ENCODE measurements at places on chromosomes 6 and 20.

DNA sequence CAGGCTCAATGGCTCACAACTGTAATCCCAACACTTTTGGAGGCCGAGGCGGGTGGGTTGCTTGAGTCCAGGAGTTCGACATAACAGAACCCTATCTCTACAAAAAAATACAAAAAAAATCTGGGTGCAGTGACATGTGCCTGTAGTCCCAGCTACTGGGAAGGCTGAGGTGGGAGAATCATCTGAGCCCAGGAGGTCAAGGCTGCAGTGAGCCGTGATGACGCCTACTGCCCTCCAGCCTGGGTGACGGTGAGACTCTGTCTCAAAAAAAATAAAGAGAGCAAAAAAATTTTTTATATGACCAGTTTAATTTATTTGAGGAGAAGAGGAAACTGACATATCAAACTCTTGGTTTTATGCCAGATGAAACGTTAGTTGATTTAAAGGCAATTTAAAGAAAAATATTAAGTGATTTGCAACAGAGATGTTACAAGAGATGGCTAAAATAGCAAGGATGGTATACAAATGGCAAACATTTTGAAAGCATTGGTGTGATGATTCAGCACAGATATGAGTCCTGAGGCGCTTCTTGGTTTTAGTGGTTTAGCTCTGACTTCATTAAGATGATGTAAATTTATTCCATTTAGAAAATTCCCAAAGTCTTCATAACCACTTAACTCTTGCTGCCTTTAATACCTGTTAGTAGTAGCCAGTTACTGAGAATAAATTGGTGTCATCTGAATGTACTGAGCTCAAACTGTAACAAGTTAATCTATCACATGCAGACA lies 17.7 kb downstream of the GTF2H5 start:
- H3K4me3 ChIP-seq, result no peak overlapping the region
- peaks cover 9% of the 10 kb centered on the region for H3K4me1 ChIP-seq
- no peaks in the 10 kb centered on the region for H3K27me3 ChIP-seq
- no peak overlapping the region for H3K27ac ChIP-seq
- no peak for DNase-seq
- H3K36me3 ChIP-seq, result peaks cover 11% of the 10 kb centered on the region

- no peak overlapping the region for H3K27ac ChIP-seq
- H3K4me3 ChIP-seq, result no peak overlapping the region
- no peak for DNase-seq
- peaks cover 4% of the 10 kb centered on the region for H3K4me1 ChIP-seq
- no peaks in the 10 kb centered on the region for H3K36me3 ChIP-seq
- H3K27me3 ChIP-seq, result no peaks in the 10 kb centered on the region
Measured at GRCh38 chr6:160986851-160987250, 4.7 kb upstream of the MAP3K4 start.

DNA sequence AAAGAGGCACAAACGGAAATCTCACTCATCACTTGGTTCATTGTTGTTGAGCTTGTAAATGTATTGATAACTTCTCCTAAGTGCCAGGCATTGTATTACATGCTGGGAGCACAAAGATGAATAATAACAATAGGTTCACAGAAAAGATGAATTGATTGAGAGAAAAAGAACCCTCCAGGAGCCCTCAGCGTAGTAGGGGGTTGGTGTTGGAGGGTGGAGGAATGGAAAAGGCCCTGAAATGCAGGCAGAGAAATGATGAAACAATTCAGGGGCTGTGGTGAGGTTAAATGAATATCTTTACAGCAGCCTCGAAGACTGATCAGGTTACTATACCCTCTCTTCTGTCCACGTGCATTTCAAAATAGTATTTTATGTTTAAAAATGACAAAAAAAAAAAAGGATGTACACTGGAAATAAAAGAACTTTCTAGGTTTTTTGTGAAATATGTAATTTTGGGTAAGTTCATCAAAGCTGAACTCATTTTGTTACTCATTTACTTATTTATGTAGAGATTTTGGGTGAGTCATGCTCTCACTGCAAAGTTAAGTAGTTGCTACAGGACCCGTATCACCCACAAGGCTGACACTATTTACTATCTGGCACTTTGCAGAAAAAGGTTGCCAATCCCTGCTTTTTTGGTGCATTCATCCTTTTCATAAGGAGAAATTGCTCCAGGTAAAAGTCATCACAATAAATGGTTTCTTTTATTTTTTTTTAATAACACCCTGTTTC lies 277.3 kb downstream of the ZNF217 start:
- H3K4me1 ChIP-seq, result no peaks in the 10 kb centered on the region
- no peak overlapping the region for H3K27ac ChIP-seq
- no peaks in the 10 kb centered on the region for H3K27me3 ChIP-seq
- DNase-seq, result no peak
- no peak overlapping the region for H3K4me3 ChIP-seq

DNA sequence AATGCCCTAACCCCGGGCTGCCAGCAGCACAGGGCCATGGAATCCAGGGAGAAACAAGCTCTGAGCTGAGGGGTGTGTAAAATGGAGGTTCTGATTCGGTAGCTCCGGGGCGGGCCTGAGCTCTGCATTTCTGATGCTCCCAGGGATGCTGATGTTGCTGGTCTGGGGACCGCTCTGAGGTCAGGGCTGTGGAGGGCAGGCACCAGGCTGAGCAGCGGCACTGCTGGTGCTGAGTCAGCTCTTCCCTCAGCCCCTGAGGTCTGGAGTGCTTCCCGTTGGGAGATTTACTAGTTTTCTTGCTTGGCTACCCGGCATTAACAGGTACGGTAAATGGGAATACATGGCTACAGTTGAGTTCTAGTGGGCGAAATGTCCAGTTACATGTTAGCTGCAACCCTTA lies 18.6 kb upstream of the CST3 start:
- peaks cover 2% of the 10 kb centered on the region for H3K27me3 ChIP-seq
- H3K4me3 ChIP-seq, result no peak overlapping the region
- H3K4me1 ChIP-seq, result no peaks in the 10 kb centered on the region
- DNase-seq, result no peak
- H3K27ac ChIP-seq, result no peak overlapping the region

DNA sequence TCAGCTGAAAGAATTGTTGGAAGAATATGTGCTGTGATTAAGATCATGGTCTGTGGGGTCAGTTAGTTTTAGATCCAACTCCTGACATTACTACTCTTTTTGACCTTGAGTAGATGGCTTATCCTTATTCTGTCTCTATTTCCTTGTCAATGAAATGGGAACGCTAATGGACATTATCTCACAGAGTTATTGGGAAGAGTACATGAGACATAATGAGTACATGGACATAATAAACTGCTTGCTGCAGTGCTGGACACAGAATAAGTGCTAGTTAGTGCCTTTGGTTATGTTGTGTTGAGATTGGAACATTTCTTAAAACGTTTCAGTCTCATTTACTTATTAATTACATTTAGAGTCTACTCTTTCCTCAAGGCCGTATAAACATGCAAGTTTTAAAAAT lies 42.6 kb downstream of the MAPK14 start:
- H3K36me3 ChIP-seq, result no peaks in the 10 kb centered on the region
- no peaks in the 10 kb centered on the region for H3K27me3 ChIP-seq
- H3K4me1 ChIP-seq, result peaks cover 2% of the 10 kb centered on the region
- H3K4me3 ChIP-seq, result no peak overlapping the region
- H3K27ac ChIP-seq, result no peak overlapping the region

DNA sequence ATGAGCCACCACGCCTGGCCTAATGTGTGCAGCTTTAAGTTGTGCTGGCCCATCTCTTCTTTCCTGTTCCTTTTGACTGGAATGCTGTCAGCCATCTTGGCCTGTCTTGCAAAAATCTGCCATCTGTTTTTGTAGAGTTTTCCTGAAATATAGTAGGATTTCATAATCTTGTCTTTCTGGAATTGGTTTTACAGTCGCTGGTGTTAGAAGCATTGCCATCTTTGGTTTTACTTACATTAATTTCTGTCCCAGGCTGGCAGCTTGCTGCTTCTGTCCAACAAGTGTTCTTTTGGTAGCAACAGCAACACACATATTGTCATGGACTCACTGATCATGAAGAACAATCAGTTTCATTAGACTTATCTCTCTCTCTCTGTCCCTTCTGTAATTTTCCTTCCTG lies 29.1 kb upstream of the TULP1 start:
- no peak for DNase-seq
- H3K4me1 ChIP-seq, result no peaks in the 10 kb centered on the region
- H3K36me3 ChIP-seq, result no peaks in the 10 kb centered on the region
- no peak overlapping the region for H3K27ac ChIP-seq

- no peak for DNase-seq
- H3K4me3 ChIP-seq, result no peak overlapping the region
- no peak overlapping the region for H3K27ac ChIP-seq
Measured at GRCh38 chr6:25576919-25577318, 75.1 kb upstream of the SCGN start.

- DNase-seq, result no peak
- H3K4me1 ChIP-seq, result no peaks in the 10 kb centered on the region
- no peaks in the 10 kb centered on the region for H3K27me3 ChIP-seq
- H3K36me3 ChIP-seq, result no peaks in the 10 kb centered on the region
- H3K27ac ChIP-seq, result no peak overlapping the region
Measured at GRCh38 chr6:82554666-82555065, 191.0 kb downstream of the TPBG start.

DNA sequence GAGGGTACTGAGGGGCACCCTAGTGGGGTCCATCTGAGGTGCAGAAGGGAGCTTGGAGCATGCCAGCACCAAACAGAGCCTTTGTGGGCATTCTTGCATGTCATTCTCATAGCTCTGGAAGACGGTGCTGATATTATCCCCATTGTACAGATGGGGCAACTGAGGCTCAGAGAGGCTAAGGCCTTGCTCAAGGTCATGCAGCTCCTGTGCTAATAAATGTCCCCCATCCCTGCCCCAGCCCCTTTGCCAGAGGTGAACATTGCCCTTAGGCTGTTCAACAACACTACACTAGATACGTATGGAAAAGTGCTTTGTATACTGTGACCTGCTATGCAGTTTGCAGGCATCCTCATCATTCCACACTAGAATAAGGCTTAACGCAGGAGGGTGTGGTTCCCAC lies 5.5 kb upstream of the EPB41L1 start:
- no peaks in the 10 kb centered on the region for H3K36me3 ChIP-seq
- no peak for DNase-seq
- no peak overlapping the region for H3K4me3 ChIP-seq
- H3K27me3 ChIP-seq, result peaks cover 13% of the 10 kb centered on the region
- H3K27ac ChIP-seq, result no peak overlapping the region

DNA sequence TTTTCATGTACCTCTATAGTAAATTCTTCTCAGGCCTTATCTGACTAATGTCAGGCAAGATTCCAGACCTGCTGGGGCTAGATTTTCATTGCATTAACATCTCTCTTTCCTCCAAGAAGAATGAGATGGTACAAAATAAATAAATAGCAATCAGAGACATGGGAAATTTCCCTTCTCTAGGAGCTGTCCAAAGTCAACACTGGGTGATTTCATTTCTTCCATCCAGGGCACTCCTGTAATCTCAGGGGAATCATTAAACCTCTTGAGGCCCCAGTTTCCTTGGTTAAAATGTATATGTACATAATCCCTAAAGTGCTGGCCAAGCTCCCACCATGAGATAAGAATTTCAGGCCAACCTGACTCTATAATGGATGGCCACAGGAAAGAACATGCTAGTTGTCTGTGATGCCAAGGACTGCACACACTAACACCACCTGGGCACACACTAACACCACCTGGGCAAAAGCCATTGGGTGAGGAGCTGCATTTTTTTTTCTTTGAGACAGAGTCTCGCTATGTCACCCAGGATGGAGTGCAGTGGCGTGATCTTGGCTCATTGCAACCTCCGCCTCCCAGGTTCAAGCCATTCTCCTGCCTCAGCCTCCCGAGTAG lies 912 bp downstream of the IL17F start:
- no peaks in the 10 kb centered on the region for H3K4me1 ChIP-seq
- H3K27me3 ChIP-seq, result no peaks in the 10 kb centered on the region
- no peak for DNase-seq
- H3K27ac ChIP-seq, result no peak overlapping the region
- H3K36me3 ChIP-seq, result no peaks in the 10 kb centered on the region

- no peaks in the 10 kb centered on the region for H3K36me3 ChIP-seq
- H3K27me3 ChIP-seq, result peaks cover 2% of the 10 kb centered on the region
- no peak for DNase-seq
- no peaks in the 10 kb centered on the region for H3K4me1 ChIP-seq
- H3K4me3 ChIP-seq, result no peak overlapping the region
Measured at GRCh38 chr6:163825033-163825432, 410.5 kb downstream of the QKI start.

DNA sequence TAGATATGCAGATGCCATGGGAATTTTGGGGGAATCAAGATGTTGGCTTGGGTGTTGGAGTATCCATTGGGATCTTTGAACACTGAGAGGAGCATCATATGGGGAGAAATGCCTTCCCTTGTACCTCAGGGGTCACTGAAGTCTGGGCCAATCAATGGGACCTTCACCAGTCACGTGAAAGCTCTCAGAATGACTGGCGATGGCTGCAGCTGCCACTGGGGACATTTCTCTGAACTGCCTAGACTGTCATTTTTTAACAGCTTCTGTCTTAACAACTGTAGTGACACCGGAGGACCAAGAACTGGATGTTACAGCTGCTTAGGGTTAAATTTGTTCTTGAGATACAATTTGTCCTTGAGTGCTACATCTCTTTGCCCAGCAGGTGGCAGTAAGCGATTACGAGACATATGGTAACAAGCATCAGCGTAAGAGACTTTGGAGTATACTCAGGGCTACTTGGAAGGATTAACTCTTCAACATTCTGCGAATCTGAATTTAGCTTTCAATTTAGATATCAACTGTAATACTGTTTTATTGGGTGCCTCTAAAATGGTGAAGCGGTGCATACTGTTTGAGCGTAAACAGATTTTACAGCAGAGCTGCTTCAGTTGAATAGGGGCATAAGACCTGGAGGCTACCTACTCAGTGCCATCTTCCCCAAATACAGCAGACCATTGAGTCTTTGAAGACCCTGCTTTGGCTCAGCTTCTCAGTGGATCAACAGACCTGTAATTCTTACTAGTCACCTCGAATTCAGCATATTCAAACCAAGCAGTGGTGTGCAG lies 36.0 kb downstream of the CCN2 start:
- H3K4me1 ChIP-seq, result no peaks in the 10 kb centered on the region
- H3K27me3 ChIP-seq, result peaks cover 23% of the 10 kb centered on the region
- H3K4me3 ChIP-seq, result no peak overlapping the region
- H3K36me3 ChIP-seq, result no peaks in the 10 kb centered on the region
